SJSA1 (cell line): ENCODE measurements at places on chromosomes 7 and 10. TPM values are rescaled to one million over a fixed set of nuclear protein-coding genes. Genes with fewer than 3 reads are reported as not detected.

NRAP gene
- total RNA-seq: not detected in 2 replicates

SLC39A12 gene
- total RNA-seq: not detected in 2 replicates

CFAP46 gene
- total RNA-seq: 0.21 TPM in 1 of 2 replicates, not detected in the other

CNTNAP2 gene
- 0.29 TPM in 1 of 2 replicates, not detected in the other for total RNA-seq

SEC61G gene
- 1,111 and 1,400 TPM in 2 replicates for total RNA-seq

ZNF365 gene
- total RNA-seq: 1.4 and 3.0 TPM in 2 replicates

INSYN2A gene
- not detected in 2 replicates for total RNA-seq

TAS2R5 gene
- total RNA-seq: not detected in 2 replicates

DNA sequence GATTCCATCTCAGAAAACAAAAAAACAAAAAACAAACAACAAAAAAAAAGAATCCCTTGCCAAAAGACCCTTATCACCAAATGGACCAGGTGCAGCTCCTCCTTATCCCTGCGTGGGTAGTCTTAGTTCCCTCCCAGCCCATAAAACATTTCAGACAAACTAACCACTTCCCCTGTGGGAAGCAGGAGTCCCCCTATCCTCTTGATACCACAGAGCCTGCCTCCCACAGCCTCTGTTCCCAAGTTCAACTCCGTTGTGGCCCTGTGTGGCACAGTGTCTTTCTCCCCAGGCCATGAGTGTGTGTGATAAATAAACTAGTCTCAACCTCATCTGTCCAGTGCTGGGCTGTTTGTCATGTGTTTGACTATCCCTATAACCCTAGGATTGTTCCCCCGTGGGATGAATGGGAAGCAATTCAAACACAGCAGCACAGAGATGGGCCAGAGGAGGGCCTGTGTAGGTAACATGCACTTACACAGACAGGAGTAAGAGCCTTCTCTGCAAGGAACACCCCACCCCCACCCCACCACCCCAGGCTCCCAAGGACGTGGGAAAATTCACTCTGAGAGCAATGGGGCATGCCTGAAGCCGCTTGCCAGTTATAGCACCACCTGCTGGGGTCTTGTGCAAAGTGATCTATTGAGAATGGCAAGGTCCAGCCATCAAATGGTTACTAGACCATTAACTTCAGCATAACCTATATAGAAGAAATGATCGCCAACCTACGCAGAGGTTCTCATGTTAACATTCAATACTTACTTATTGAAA lies 147.1 kb upstream of the GHITM start:
- DNase-seq: no peak

DNA sequence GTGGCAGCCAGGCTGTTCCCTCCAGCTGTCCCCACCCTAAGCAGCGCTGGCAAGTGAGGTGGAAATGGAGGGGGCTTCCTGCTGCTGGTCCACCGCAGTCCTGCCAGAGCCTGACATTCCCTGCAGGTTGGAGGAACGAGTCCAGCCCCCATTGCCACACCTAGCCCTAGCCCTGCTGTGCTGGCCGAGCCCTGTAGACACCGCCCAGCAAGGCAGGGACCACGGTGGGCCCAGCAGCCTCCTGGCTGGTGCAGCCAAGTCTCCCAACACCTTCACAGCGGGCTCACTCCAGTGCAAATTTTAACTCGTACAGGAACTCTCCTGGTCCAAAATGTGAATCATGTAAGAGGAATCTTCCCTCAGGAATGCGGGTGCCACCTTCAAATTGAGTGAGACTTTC lies 116.3 kb downstream of the PAXIP1 start:
- no peak for DNase-seq

DNA sequence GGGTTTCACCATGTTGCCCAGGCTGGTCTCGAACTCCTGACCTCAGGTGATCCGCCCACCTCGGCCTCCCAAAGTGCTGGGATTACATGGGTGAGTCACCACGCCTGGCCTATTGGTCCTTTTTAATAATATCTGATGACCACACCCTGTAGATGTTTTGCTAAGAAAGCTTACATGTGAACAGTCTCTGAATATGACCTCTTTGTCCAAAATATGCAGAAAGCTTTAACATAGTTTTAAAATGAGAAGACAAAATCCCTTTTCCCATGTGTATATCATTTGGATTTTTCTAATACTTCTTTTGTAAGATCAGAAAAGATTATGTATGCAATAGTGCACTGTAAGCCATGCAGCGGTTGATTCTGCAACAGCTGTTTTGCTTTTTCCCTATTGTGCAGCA lies 38.5 kb downstream of the MCU start:
- DNase-seq: no peak

DNA sequence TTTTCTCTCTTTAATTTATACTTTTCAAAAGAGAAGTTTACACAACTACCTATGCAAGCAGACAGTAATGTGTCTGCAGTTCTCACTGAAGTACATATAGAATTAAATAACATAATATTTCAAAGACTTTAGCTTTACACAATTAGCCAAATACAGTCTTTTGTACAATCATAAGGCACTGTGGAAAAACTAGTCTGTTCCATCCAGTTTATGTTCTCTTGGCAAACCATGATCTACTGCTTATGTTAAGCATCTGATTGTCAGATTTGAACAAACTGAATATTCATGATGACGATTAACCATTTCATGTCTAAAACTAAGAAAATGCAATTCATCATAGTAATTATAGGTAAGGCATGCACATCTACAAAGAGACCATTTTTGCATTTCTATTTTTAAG lies 842 bp downstream of the SEMA3A start:
- DNase-seq: no peak

DNA sequence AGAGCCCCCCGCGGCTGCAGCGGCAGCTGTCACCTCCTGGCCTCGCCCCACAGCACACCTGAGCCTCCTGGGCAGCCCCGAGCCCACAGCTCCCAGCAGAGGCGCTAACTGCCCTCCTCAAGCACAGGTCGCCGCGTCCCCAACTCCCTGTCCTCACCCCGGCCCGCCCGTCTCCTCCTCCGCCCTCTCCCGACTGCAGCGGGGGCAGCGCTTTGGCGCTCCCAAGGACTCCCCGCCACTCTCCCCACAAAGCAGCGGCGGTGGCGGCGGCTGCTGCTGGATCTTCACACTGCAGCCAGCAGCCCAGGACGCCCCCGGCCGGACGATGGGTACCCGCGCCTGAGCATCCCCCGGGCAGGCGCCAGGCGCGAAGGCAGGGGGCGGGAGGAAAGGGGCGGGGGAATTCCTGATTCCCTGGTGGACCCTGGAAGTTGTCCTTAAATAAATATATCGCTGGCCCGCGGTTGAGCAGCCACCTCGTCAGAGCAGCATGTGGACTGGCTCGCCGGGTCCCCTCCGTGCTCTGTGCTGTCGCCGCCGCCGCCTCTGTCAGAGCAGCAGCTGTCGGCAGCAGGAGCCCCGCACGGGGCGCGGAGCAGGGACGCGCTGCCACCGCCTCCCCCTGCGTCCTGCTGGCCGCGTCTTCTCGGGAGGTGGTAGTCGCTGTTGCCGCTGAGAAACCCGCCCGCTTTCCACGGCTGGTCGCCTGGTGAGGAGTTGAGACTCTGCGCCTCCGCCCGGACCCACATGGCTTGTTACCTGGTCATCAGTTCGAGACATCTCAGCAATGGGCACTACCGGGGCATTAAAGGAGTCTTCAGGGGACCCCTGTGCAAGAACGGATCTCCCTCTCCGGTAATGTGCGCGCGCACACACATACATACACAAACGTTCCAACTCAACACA lies at the start of gene ZNF804B:
TSS of gene ZNF804B (plus strand) at position 471 of the 906 bp plus-strand sequence. CDS start at position 748, 277 bp downstream.
- DNase-seq: no peak

GRCh38 chr7:105493923-105494315 lies 28.2 kb downstream of the PUS7 start:
- DNase-seq: peak; percentile 81

DNA sequence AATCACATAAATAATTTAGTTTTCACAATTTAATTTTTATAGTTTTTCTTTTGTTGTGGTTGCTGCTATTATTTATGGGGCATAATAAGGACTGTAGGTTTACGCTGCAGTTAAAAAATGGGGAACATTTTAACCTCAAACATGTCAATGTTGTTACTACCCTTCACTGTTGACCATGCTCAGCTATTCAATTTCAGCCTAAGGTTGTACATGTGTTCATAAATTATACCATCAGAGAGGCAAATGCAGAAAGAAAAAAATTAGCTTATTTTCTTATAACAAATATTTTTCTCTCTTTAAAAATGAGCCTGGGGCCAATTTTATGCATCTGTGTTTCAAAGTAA lies 110.1 kb upstream of the PITRM1 start:
- DNase-seq: no peak

GRCh38 chr7:111525100-111525499 lies 37.2 kb downstream of the IMMP2L start:
- no peak for DNase-seq

GRCh38 chr10:133616371-133617130 lies 10.0 kb downstream of the FRG2B start:
- DNase-seq: no peak

- DNase-seq: no peak
These were observed at the start of gene SLC13A4 for GRCh38 chr7:135728136-135728669. TSS of gene SLC13A4 (minus strand) at chr7:135728186. CDS start at chr7:135727496, 690 bp downstream.

- no peak for DNase-seq
These were observed 141.6 kb downstream of the DGKB start for GRCh38 chr7:14760730-14761478.

DNA sequence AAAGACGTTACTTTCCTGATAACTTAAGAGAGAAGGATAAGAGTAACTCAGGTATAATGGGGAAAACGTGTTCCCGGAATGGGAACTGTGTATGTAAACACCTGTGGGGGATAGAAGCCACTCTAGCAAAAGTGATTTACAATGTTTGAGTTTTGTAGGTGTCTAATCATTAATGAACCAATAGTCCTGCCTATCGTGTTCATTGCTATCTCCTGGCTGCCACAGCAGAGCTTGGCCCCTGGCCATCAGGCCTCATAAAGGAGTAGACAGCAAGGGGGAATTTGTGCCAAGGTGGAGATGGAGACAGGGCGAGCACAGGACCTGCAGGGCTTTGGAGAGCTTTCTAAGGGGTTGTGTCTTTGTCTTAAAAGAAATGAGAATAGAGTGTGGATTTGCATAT lies 102.1 kb downstream of the GAD2 start:
- no peak for DNase-seq

DNA sequence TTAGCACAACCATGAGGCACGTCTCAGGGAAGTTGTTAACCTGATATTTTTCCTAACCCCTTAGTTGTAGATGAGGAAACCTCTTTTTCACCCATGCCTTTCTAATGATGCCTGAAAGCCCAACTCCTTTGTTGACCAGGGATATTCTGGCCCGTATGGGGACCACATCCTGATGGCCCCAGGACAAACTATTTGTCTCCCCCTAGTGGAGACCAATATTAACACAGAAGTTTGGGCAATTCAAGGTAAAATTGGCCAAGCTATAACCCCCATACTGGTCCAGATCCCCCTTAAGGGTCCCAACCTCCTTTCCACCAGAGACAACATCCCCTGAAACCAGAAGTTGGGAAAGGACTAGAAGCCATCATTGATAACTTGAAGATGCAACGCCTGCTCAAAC lies 893.3 kb downstream of the SORCS1 start:
- DNase-seq: no peak
